ENCODE measurements at places on chromosomes 1 and 21.

GRCh38 chr21:40678681-40679284 lies 168.2 kb downstream of the DSCAM start:
- no peak for DNase-seq

DNA sequence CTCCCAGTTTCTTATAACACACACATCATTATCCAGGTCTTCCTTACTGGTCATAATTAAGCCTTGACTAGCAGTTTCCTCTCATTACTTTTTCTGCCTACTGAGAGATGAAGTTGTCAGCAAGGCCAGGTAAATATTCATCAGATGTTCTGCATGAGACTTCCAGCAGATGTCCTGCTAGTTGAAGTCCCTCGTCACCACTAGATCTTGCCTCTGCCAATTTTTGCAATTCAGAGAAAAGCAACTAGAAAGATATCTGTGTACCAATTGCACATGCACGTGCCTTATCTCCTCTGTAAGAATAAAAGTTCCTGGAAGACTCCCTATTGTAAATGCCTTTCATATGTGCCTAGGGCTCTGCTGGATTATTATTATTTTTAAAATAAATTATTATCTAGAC lies 18.3 kb downstream of the ACKR1 start:
- DNase-seq: no peak

DNA sequence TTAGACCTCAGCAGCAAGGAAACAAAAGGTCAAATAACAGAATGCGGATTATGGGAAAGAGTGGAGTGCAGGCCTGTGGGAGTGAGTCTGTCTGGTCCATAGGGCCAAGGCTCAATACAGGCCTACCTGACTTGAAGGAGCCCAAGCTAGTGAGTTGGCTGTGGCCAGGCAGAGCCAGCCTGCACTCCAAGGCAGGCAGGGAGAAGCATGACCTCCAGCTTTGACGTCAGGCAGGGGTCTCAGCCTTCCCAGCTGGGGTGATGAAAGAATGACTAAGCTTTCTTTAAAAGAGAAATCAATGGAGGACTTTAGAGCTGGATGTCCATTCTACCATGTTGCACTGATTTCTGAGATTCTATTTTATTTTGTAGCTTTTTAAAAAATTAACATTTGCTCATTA lies 62.8 kb downstream of the RHOU start:
- DNase-seq: no peak

DNA sequence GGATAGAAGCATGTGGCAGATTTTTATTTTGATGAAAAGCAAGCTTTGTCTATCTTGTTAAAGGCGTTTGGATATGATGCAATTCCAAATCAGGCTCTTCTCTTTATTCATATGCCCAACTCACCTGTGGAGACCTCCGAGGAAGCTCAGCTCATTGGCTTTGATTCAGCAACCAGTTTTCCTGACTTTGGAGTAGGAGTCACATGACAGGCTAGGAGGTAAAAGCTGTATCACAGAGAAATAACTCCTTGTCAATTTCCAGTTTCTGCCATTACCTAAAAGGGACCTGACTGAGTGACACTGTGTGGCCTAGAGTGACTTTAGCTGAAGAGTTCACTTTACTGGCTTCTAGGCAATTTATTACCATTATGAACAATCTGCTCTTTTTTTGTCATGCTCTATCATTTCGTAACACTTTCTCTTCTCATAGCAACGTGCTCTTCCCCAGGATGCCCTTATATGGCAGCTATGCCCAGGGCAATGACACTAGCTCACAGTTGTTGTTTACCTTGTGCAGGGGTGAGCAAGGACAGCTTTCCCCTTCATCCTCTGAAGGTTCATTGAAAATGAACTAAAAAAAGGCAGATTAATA lies 107.2 kb downstream of the KCNK1 start:
- DNase-seq: no peak

- peak; percentile 86 for DNase-seq
Measured at GRCh38 chr21:45820171-45821091, 161.1 kb upstream of the COL6A1 start.

DNA sequence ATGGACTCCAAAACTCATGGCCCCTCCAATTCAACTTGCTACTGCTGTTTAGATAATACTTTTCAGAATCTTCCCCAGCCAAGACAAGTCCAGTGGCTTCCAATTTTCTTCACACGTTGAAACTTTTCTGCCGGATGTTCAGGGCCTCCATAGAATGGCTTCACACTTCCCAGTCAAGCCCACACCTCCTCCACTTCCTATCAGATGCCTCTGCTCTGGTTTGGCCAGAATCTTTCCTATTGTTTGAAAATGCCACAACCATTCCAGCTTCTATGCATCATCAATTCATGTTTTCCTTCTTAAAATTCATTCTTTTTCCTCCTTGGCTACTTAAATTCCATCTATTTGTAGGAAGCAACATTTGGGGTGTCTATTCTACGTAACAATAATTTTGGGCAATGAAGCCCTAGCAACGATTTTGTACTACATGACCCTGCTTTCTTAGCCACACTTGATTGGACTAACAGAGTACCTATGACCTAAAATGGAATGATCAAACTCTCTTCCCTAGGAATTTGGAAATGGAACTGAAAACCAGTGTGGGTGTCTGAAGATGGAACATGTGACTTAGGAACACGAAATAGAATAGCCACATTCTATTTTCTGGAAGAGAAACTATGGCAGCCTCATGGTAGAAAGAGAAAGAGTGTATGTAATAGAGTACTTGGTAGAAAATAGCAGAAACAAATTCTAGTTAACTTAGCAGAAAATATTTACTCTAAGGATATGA lies 74.1 kb upstream of the CNIH3 start:
- DNase-seq: no peak

- no peak for DNase-seq
Measured at GRCh38 chr1:45033356-45033755, 21.3 kb downstream of the UROD start.

DNA sequence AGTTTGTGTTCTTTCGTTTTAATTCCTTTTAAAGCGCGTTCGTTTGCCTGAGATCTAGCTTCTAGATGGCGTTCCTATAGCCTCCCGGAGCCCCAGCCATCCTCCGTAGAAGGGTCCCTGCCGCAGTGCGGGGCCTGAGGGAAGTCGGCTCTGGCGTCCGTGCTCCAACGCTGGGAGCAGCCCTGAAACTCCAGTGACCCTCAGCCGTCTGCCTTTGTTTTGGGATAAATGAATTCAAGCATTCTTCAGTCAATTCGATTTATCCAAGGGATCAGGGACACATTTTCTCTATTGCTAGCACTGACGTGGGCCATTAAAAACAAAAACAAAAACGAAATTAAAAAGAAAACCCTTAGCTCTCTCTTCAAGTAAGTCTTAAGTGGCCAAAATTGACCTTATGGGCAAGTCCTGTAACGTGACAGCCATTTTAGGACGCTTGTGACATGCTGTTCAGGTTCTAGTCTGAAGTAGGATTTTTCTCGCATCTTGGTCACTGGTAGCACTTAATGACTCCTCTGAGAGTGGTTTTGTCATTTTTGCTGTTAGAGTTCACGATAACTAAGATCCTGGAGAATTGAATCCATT lies 742 bp upstream of the HSPA13 start:
- DNase-seq: peak; percentile 60

GRCh38 chr1:41353744-41354143 lies 7.5 kb upstream of the FOXO6 start:
- no peak for DNase-seq

- DNase-seq: peak; percentile 18
Measured at GRCh38 chr1:55893155-55893554, 678.0 kb upstream of the USP24 start.

- no peak for DNase-seq
Measured at GRCh38 chr21:45874716-45875415, 106.7 kb upstream of the COL6A1 start.

DNA sequence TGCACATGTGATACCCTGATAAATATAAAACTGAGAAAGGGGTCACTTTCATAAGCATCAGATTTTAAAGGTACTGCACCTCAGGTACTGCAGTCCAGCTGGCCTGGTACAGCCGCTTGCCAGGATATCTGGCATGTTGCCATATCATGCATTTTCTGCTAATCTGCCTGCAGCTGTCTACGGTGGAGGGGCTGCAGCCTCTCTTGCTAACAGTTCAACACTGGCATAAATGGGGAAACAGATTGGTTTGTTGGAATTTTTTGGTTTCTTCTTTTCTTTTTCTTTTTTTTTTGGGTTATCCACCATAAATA lies 71.5 kb downstream of the MIS18A start:
- no peak for DNase-seq

GRCh38 chr1:54376430-54377039 lies 29.7 kb downstream of the SSBP3 start:
- DNase-seq: no peak

DNA sequence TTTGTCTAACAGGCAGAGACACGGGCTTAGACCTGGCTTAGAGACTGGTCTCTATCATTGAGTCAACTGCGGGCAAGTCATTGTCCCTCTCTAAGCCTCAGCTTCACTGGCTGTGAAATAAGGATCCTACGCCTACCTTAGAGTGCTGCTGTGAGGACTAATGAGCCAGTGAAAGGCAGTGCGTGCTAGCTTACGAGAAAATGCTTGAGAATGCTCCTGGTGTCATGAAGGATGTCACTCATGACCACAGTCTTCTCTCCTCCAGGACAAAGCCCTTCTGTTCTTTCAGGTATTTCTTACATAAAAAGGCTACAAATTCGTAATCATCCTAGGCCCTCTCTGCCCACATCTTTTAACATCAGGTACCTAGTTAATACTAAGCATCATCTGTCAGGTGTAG lies 16.5 kb upstream of the A3GALT2 start:
- DNase-seq: no peak

All from Kasumi-1 (cell line).